ENCODE measurements at places on chromosomes 11 and 22.

GRCh38 chr22:37212174-37212906, at the start of gene SSTR3:
Gene SSTR3 (minus strand): TSS chr22:37212477. CDS start chr22:37207803, 4,674 bp downstream.
- DNase-seq: no peak

- DNase-seq: no peak
Observed at GRCh38 chr11:71330996-71331395, 78.6 kb upstream of the SHANK2 start.

GRCh38 chr22:11627798-11628650, 3900.0 kb upstream of the OR11H1 start:
- no peak for DNase-seq

DNA sequence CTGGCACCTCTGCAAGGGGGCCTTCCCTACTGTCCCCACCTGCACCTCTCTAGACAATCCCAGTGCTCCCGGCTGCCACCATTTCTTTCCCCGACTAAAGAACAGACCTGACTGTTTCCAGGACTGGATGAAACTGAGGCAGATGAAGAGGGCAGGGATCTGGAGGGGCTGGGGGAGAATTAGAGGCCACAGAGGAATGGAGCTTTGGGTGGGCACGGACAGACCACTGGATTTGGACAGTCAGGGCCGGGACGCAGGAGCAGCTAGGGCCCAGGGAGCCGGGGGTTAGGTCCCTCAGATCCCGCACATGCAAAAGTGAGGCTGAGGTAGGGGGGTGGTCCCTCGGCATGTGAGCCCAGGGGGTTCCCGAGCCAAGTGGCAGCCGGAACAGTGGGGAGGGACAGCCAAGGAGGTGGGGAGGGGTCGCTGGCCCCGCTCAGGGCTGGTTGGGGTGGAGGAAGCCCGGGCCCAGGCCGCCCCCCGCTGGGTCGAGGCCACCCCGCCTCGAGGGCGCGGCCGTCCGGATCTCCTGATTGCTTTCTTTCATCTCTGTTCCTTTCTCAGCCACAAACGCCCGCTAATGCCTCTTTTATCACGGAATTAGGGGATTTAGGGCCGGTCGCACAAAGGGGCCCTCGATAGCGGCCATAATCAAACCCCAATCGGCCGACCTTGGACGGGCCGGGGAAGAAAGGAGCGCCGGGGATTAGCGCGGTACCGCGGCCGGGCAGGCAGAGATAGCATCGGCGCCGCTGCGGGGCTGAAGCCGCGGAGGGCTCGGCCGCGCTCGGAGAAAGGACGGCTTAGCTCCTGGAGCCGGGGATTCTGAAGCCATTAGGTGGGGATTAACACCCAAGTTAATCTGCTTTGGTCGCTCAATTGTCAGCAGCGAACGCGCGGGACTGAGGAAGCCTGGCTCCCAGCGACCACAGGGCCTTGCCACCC, 9.3 kb downstream of the SLC25A1 start:
- DNase-seq: no peak

DNA sequence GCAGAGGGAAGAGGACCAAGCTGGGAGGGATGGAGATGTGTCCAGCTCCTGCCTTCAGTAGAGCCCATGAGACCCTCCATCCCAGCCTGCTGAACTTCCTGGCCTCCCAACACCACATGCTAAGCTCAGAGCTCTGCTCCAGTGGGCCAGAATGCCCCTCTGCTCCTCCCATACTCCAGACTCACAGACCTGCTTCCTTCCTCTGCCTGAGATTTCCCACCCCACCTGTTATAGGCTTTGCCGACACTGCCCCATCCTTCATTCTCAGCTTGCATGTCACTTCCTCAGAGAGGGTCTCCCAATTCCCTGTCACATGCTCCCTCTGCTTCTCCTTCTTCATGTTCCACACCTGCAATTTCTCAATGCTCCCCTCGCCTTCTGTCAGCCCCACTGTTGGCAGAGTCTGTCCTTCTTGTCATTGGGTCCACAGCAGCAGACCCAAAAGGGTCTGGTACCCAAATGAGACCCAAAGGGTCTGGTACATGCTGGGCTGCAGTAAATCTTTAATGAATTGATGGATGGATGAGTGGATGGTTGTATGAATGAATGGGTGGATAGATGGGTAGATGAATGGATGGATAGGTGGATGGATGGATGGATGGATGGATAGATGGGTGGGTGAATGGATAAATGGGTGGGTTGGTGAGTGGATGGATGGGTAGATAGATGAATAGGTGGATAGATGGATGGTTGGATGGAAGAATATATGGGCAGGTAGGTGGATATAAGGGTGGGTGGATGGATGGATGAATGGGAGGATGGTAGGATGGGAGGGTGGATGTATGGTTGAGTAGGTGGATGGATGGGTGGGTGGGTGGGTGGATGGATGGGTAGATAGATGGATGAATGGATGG, 105.3 kb upstream of the FGF3 start:
- peak; percentile 56 for DNase-seq

DNA sequence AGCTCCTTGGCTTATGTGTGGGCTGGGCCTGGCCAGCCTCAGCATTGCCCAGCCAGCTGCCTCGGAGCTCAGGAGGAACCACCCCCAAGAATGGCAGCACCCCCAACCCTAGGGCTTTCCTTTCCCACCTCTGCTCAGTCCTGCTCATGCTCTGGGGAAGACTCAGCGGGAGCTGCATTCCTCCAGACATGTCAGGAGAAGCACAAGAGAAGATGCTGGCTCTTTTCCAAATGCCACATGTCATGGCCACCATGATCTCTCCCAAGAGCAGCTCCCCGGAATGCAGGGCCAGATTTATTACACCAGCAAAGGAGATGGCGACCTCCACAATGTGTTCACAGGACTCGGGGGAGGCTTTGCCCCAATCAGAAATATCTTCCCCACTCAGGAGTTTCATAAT, 143.7 kb downstream of the PKNOX2 start:
- DNase-seq: no peak

DNA sequence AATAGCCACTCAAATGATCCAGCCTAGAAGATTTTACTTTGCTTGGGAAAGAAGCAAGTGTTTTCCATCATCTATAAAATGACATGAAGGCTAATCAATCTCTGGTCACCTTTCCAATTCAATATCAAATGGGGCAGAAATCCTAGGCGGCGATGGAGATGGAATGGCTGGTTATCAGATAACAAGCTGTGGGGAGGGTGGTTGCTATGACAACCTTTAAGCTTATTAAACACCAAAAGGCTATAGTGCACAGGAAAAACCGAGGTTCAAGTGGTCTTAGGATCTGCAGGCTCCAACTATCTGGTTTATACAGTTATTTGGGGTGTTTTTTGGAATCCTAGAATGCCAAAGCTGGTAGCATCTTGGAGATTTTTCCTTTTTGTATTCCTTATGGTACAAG, 13.9 kb upstream of the BSX start:
- no peak for DNase-seq

DNA sequence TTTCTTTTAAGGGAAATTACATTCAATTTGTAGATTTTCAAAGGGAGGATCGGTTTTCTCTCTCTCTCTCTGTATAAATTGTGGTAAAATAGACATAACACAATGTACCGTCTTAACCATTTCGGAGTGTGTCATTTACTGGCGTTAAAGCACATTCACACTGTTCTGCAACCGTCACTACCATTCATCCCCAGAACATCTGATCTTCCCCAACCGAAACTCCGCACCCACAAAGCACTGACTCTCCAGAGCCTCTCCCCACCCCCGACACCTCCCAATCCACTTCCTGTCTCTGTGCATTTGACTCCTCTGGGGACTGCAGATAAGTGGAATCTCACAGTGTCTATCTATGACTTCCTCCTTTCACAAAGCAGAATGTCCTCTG, 15.9 kb upstream of the GRAMD4 start:
- DNase-seq: no peak

DNA sequence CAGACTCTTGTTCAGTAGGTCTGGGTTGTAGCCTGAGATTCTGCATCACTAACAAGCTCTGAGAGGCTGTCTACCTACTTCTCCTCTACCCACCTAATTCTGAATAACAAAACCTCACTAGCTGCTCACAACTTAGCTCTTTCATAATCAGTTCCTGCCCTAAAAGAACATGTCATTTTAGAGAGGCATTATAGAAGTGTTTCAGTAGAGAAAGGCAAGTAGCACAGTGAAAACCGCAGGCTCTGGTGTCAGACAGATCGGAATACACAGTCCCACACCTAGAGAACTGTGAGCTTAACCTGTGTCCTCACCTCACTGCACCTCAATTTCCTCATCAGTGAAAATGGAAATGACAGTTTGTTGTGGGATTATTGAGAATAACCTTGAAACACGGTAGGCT, 1337.6 kb upstream of the TENM4 start:
- DNase-seq: no peak

GRCh38 chr22:25880524-25880923, 138.5 kb downstream of the MYO18B start:
- DNase-seq: no peak

DNA sequence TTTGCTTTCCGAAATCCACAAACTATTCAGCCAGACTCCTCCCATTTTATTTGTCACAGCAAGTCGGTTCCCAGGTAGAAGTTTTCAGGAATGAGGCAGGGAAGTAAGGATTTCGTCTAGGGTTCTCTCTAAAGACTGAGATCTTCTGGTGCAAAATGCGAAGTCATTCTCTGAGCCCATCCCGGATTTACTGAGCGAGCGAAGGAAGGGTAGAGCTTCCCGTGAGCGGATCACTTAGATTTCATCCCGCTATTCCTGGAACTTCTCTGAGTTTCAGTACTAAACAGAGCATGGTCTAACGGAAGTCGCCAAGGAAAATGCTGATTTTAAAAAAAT, 3.1 kb upstream of the CALCA start:
- DNase-seq: no peak

DNA sequence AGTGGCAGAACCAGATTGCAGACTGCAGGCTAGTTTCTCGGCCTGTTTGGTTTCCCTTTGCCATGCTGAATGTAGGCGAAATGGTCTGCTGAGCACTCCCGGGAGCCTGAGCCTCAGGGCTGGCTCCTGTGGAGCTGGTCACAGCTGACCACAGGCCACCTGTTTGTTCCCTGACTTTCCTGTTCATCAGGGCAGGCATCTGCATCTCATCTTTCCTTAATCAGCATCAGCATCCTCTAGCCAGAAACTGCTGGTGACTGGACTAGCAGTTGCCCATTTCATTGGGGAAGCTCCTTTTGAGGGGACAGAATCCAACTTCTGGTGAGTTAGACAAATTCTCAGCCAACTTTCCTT, 20.2 kb upstream of the C11orf96 start:
- DNase-seq: no peak

DNA sequence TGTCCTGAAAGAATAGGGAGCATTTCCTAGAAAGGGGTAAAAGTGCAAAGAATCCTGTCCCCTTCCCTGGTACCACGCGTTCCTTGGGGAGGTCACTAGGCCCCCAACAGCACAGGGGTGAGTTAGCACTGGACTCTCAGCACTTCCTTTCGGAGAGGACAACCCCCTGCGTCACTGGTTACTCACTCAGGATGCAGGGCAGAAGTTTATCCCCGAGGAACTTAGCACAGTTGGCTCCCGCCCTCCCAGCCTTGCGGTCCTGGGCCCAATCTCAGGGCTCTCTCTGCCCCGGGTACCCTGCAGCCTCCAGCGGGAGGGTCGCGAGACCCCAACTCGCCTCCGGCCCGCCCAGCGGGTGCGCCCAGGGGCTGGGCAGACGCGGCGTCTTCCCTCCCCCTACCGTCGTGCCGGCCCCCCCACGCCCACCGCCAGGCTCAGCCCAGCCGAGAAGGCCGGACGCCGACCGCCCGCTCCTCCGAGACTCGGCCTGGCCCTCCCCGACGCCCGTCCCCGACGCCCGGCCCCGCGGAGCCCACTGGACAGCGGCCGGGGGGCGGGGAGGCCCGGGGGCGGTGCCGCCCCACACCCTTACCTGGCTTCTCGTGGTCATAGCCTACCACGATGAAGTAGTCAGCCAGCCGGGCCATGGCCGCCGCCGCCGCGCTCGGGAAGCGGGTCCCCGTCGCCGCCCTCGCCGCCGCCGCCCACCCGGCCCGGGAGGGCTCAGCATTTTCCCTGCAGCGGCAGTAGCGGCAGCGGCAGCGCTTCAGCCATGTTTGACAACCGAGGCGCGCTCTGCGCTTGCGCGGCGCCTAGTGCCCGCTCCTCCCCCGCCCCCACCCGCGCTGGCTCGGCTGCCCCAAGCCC, at the start of gene SBF2:
SBF2 (minus strand) TSS at position 797 of the 867 bp plus-strand sequence; CDS start at position 647, 150 bp downstream.
- peak; percentile 89 for DNase-seq

- DNase-seq: no peak
Observed at GRCh38 chr11:119190531-119190930, 5.3 kb downstream of the NHERF4 start.

- DNase-seq: no peak
Observed at GRCh38 chr22:39960791-39961746, 872 bp downstream of the TMA7B start.

GRCh38 chr22:47839595-47840227, 1077.3 kb downstream of the TBC1D22A start:
- DNase-seq: no peak

- DNase-seq: no peak
Observed at GRCh38 chr11:114622858-114623257, 27.3 kb upstream of the NXPE4 start.

DNA sequence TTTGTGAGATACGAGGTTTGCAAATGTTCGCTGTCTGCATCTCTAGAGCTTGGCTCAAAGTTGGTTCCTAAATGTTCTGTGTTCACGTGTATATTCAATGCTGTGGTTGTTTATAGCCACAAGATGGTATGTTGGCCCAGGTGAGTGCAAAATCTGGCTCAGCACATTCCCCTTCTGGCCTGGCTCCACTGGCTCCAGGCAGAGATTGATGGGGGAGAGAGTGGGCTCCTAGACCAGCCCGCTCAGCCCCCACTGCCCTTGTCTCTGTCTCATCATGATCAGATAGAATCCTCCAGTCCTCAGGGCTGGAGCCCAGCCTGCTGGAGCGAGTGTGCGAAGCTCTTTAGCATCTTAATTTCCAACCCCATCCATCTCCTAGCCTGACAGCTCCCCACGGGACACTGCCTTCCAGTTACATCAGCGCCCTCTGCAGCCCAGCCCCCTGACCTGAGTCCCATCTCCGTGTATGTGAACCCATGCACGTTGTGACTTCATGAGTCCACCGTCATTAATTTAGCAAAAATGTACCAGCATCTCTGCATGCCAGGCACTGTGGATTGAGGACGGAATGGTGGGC, 2.0 kb downstream of the P2RX3 start:
- DNase-seq: no peak

- DNase-seq: no peak
Observed at GRCh38 chr11:125407046-125407445, 89.0 kb downstream of the FEZ1 start.

GRCh38 chr22:17769013-17769715, 5.1 kb downstream of the BID start:
- no peak for DNase-seq

GRCh38 chr11:120420572-120420971, 84.4 kb downstream of the ARHGEF12 start:
- DNase-seq: no peak

- no peak for DNase-seq
Observed at GRCh38 chr22:45972889-45973253, 4.1 kb downstream of the WNT7B start.

Data from tibial artery (tissue), 4 donors.